NCI-H146 (cell line): ENCODE measurements at places on chromosomes 7 and 10.
A peak's percentile ranks its signal among the peaks of the same experiment; 100 is the strongest.

- peak; percentile 2 for DNase-seq
Measured at GRCh38 chr7:17965603-17966002, 25.3 kb upstream of the SNX13 start.

DNA sequence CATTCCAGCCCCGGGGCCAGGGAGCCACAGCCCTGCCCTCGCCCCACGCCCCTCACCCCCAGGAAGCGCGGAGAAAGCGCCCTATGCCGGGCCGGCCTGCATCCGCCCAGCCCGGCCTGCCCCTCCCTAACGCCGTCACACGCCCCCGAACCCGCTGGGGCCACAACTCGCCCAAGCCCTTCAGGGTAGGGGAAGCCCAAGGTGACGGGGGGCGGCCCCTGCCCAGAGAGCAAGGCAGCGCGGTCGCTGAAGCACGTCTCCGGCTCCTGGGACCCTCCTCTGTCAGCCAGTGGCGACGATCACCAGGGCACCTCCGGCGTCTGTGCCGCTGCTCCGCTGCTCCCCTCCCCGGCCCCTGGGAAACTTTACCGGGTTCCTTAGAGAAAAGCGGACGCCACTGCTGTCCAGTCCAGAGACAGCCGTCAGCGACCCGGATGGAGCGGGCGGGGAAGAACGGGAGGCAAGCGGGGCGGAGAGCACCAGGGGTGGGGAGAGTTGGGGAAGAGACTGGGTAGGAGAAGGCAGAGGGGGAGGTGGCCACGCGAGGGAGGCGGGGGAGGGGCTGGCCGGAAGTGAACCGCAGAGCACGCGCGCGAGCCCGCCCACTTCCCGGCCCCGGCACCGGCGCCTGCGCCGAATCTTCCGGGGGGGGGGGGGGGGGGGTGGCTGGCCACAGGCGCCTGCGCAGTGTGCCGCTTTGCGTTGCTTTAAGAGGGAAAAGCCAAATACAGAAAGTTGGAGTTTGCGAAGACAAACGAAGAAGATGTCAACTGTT lies at the start of gene HERC4:
Gene HERC4 (minus strand): TSS at position 509 of the 775 bp plus-strand sequence. CDS start 2,175 bp downstream, outside the sequence.
- DNase-seq, result peak; percentile 95

DNA sequence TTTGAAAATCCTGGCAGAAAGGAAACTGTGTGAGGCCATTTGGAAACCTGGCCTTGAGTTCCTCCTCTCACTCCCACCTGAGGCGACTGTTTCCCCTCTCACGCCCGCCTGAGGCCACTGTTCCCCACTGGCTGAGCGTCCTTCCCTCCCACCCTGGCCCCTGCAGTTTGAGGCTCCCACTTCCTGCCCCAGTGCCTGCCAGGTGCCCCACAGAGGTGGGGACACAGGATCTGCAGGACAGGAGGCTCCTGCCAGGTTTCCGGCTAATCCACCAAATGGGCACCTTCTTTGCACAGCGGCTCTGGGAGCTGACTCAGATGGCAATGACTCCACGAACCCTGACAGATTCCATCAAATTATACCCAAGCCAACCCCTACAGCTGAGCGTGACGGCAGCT lies 24.3 kb upstream of the LARP4B start:
- no peak for DNase-seq

GRCh38 chr10:88249450-88249849 lies 333.7 kb downstream of the RNLS start:
- no peak for DNase-seq

- DNase-seq, result no peak
Measured at GRCh38 chr7:26696161-26696560, 168.2 kb downstream of the SKAP2 start.

DNA sequence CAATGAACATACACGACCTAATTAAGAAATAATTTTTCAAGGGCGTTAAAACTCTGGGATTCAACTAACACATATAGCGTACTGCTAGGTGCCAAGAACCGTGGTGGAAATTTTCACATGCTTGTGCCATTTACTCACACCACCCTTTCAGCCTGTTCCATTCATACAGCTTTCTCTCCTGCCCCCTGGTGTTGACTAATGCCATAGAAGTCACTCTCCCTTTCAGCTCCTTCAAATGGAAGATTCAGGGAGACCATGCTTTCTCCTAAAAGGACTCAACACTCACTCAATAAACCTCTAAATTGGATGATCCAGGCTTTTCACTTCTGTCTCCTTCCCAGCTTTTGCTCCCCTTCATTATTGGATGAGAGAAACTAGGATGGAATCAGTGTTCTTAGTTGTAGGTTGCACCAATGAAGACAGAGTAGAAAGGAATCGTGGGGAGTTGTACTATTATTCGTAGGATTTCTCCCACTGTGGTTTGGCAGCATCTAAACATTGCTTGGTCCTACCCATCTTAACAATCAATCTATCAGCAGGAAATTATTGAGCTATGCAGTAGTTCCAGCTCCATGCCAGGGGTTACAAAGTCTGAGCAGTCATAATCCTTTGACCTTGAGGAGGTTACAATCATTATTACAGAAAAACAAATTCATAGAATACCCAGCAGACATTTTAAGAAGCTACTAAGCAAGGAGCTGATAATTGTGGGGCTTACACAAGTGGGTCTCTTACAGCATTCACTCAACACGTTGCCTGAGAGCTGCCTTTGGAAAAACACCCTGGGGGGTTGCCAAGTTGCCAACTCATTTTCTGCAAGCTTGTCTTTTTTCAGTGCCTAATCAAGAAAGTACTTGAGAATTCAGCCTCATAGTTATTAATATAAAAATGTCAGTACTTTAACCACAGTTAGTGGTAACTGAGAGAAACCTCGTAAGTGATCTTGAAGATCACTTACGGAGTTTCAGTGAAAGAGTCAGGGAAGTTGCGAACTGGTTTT lies 2.8 kb upstream of the PPP1R3C start:
- peak; percentile 86 for DNase-seq

- peak; percentile 85 for DNase-seq
Measured at GRCh38 chr7:28180364-28181147, at the start of gene JAZF1. Gene JAZF1 (minus strand): TSS chr7:28180795.

DNA sequence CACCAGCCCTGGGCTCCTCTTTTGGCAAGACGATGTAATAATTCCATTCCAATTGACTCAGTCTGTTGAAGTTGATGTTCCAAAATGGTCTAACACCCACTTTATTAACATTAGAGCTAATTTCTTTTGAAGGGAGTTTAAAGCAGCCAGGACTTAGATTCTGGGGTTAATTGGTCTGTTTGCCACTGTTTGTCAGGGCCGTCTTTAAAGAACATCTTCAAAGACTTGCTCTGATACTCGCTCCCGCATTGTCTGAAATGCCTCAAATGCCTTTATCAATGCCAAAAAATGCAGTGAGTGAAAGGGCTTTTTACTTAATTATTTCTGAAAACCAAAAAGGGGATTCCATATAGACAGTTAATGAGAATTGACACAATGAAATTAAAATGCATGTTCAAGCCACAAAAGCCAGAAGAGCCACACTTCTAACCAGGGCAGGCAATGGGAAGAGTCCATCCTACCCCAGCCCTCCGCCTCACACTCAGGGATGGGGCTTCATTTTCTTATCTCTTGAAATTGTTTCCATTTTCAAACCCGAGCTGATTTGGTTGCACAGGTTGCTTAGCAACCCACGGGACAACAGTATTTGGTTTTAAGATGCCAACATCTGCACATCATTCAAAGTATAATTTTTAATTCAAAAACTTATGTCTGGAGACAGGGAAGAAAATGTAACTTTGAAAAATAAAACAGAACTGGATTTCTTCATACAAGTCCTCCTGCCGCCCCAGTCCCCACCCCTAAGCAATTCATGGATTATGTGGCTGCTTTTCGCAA lies 163.0 kb downstream of the FGFR2 start:
- DNase-seq, result no peak

GRCh38 chr7:18740579-18740988 lies 245.0 kb downstream of the HDAC9 start:
- no peak for DNase-seq

DNA sequence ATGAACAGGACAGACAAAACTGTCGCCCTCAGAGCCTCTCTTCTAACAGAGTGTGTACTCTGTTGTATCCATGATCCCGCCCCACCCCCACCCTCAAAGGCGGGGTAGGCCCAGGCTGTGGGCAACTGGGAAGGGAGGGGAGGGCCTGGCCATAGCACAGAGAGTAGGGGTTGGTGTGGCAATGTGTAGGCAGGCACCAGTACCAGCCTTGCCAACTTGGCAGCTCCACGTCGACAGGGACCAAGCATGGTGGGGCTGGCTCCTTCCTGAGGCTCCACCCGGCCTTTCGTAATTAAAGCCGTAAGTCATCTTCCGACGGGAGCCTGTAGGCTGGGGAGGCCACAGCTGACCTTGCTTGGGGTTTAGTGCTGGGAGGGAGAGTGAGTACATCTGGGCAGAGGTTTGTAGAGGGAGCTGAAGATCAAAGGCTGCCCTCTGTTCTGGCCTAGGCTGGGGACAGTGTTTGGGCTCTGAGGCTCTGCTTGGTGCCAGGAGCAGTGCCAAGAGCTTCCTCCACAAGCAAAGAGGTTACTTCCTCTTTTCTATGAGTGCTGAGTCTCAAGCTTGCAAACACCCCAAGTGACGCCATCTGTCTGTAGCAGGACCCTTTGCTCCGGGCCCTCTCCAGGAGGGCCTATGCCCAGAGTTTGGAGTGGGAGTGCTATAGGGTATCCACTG lies 121.6 kb downstream of the C10orf105 start:
- no peak for DNase-seq

- no peak for DNase-seq
Measured at GRCh38 chr7:77524731-77525130, 12.4 kb upstream of the PTPN12 start.

DNA sequence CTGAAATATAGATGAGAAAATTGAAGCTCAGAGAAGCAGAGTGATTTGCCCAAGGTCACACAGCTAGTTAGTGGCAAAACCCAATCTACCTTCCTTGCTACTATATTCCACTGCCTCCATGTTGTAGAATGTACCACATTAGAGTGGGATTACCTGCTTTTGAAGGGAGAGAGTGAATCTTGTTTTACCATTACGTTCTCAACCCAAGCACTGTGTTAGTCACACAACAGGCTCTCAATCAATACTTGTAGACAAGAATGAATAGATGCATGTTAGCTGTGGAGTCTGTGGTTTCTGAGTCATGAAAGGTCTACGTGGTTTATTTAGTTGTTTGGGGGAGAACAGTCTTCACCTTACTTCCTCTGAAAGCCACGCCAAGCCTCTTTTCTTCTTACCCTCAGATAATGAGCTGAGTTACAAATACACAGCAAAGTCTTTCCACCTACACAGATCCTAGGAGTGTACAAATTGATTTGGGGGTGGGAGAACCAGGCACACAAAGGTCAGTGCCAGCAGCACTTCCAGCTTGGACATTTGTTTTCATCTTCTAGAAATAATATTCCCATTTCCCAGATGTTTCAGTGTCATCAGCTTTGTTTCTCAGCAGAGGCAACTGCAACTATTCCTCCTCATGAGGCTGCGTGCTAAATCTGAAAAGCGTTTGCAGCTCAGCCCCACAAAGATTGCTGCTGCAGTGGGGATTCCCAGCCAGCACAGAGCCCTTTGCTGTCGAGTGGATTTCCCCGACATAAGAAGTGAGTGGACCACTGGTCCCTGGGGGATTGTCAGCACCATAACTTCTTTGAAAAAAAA lies 71.5 kb upstream of the ADO start:
- no peak for DNase-seq

GRCh38 chr7:41754046-41754445 lies 51.2 kb upstream of the INHBA start:
- DNase-seq, result no peak

- no peak for DNase-seq
Measured at GRCh38 chr7:22176791-22177412, 180.1 kb downstream of the RAPGEF5 start.

DNA sequence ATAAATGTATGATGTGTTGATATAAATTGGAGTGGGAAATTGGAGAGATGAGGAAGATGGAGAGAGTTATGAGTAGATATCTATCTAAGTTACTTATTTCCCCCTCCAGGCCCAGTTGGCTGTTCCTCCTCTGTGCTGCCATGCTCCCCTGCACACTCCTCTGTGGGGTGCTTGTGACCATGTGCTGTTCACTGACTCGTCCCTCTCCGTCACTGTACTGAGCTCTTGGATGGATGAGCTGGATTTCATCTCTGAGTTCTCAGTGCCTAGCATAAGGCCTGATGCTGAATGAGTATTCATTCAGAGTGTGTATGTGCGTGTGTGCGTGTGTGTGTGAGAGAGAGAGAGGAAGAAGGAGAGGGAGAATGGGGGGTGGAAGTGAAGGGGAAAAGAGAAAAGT lies 14.5 kb downstream of the OR9A2 start:
- no peak for DNase-seq

GRCh38 chr10:123558651-123559050 lies 107.5 kb upstream of the GPR26 start:
- no peak for DNase-seq

GRCh38 chr7:15104411-15105092 lies 202.0 kb upstream of the DGKB start:
- DNase-seq, result peak; percentile 94

DNA sequence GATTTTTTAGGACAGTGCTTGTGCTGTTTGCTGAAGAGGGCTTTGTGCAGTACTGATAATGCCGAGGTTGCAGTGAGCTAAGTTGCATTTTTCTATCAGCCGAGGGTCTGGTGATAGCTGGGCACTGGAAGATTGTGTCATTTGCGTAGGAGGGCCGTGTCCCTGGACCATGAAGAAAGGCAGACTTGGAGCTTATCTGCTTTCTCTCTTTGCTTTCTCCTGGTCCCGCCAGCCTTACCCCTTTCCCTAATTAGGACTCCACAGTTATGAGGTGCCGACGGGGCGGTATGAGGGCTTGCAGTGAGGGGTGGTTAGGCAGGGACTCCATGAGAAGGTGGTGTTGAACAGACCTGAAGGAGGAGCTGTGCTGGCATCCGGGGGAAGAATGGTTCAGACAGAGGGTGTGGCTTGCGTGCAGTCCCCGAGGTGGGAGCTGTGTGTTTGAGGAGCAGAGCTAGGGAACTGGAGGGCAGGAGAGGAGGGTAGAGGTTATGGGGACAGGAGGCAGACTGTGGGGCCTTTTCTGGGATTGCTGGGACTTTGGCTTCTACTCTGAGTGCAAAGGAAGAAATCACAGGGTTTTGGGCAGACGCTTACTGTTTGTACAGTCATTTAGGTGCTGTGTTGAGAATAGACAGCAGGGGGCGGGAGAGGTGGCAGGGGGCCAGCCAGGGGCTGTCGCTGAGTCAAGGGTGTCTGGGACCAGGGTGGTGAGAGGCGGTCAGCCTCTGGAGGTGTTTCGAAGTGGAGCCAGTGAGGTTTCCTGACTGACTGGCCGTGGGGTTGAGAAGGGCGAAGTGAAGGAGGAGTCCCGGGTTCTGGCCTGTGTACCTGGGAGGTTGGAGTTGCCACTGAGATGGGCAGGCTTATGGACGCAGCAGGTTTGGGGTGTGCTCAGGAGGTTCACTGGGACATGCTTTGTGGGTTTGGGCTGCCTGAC lies 43.4 kb downstream of the PRF1 start:
- DNase-seq, result peak; percentile 26
